NCI-H526 (cell line): ENCODE measurements at places on chromosomes 16 and 17.

- DNase-seq, result no peak
Observed at GRCh38 chr17:39612935-39613464, 5.3 kb upstream of the NEUROD2 start.

- no peak for DNase-seq
Observed at GRCh38 chr16:3999479-4000325, 116.5 kb downstream of the ADCY9 start.

- DNase-seq, result no peak
Observed at GRCh38 chr16:23868136-23868535, 32.4 kb downstream of the PRKCB start.

DNA sequence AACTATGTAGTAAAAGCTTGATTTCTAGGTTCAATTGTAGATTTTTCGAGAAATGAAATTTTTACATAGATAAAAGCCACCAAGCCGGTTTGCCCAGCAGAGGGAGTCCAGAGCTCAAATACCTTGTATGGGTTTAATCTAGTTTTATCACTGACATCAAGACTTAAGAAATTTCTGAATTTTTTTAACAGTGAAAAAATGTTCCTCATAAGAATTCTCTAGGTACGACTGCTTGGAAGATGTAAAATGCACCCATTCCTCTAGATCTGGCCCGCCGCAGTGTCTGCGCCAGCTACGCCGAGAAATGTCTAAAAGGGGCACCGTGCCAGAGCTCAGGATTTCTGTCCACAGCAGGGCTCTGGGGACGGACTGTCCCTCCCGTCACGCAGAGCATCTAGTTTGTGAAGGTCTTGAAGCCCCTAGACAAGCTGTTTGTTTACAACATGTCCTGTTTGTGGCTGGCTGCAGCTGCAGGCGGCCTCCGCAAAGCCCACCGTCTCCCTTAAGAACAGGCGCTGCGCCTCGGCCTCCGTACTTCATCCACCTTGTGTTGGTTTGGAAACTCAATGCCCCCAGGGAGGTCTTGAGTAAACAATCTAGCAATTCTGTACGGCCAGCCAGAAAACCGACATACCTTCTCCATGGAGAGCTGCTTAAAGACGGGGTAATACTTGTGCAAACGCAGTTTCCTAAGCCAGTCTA lies 24.8 kb downstream of the MAP1LC3B start:
- no peak for DNase-seq

- no peak for DNase-seq
Observed at GRCh38 chr17:71260366-71260940, 860.4 kb upstream of the SOX9 start.

GRCh38 chr16:87343753-87344050 lies 26.5 kb upstream of the C16orf95 start:
- DNase-seq, result no peak

DNA sequence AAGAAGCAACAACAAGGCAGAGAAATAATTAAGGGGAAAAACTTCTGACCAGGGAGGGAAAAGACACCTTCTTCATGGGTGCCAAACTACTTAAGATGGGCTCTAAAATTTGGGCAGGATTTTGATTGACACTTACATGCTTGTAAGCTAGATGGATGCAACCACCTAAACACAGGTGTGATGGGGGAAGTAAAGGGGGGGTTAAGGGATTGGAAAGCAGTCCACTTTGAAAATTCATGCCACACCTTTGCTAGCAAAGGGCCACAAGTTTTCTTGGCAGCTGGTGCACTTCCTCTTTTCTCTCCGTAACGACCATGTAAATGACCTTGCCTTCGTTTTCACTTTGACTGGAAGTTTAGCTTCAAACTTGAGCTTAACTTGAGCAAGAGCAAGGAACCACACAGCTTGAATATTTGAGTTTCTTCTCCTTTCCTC lies 14.3 kb upstream of the PRKAR1A start:
- DNase-seq, result no peak

DNA sequence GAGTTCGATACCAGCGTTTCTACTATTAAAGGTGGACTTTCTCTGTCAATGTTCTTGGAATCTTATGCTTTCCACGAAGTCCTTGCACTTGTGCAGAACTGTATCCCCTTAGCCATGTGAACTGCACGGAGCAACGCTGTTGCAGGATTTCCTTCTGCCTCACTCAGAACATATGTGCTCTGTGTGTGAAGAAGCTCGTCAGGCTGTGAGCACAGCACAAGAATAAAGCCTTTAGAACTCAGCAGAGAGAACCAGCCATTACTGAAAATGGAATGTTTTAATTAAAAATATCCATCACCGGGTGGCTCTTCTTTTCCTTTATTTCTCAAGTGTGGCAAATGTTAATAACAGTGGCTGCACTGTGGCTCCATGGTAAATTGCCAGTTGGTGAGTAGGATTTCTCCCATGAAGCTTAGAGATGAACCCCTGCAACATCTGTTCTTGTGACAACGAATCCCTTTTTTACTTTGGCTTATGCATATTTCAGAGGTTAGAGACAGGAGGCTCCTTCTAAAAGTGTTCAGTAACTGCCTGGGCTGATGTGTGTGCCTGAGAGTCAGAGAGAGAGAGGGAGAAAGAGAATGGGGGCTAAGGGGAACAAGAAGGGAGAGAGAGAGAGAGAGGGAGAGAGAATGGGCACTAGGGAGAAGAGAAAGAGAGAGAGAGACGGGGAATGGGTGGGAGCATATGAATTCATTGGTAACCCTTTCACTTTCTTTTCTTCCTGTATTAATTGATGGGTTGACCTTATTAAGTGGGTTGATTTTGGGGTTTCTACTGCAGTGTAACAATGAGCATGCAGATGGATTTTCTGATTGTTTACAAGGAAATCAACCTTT lies 50.0 kb downstream of the RPTOR start:
- no peak for DNase-seq
